COR-L47 (cell line): ENCODE measurements at places on chromosomes 7 and 10.

- peak; percentile 23 for DNase-seq
Observed at GRCh38 chr10:123301077-123301857, 147.1 kb downstream of the BUB3 start.

DNA sequence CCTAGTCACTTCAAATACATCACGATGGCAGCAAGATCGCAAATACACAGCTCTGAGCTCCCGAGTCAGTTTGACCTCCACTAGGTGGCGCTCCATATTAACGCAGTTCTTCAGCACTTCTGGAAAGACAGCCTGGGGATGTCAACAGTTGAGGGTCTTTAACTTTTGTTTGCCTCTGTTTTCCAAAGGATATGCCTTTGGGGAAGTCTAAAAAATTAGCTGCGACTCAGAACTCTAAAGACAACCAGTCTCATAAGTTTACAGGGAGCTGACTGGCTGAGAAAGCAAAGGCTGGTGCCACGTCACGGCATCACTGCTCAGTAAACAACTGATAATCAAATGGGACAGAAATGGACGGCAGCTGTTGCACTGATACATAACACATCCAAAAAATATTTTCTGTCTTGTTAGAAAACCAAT, 458.8 kb downstream of the SORCS1 start:
- no peak for DNase-seq

GRCh38 chr10:4561296-4561695, 264.7 kb upstream of the AKR1E2 start:
- peak; percentile 3 for DNase-seq

DNA sequence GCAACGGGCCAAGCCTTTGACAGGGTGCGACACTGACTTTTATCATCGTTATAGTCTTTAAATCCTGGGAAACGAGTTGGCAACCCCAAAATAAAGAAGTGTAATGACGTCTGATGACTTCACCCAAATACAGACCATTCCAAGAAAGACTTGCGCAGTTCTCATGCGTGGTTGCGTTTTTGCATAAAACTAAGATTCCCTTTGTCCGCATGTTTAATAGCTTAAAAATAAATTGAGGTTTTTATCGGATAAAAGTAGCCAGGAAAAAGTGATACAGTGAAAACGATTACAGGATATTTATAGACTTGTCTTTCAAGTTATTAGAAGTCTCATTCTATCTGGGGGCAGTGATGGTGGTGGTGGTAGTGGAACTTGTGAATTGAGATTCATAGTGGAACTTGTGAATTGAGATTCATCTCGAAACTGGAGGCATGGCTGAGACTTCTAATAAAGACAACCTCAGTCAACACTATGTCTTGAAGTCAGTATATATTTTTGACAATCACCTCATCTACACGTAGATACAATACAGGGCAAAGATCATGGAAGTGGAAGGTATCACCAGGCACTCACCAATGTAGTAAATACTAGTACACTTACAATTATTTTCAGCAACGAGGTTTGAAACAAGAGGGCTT, 1.2 kb upstream of the NAMPT start:
- no peak for DNase-seq

- DNase-seq, result no peak
Observed at GRCh38 chr10:46314071-46314470, 27.3 kb downstream of the ANTXRL start.

DNA sequence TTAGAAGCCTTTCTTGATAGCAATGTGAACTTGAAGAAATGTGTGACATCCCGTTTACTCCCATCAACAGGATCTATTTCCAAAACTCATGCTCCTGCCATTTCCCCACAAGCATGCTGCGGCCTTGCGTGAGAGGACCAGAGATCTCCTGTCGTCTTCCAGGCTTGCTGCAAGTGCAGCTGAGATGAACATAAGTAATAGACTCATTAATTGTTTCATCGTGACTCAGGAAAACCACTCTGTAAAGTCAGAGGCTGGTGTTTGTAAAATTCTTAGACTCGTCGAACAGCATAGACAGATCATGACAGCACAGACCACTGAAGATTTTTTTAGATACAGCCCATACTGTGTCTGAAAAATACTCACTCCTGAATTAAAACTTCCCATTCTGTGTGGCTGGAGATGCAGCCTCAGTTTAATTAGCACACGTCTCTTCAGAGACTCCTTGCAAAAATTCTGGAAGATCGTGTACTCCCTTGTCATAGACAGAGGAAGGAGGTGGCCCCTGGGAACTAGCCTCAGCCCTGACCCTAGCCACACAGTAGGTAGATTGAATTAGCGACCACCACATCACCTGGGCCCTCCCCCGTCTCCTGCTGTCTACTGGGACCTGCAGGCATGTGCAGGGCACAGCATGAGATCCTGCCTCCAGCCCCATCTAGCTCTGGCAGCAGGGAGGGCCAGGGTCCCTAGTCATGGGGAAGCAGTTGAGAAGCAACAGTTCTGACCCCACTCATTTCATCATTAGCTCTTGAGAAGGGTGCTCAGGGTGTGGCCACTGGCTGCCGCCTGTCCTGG, 226.0 kb downstream of the CELF2 start:
- no peak for DNase-seq

- DNase-seq, result no peak
Observed at GRCh38 chr10:10138685-10139084, 879.0 kb upstream of the CELF2 start.

- peak; percentile 7 for DNase-seq
Observed at GRCh38 chr10:131311402-131311660, 190 bp downstream of the TCERG1L start.

GRCh38 chr10:27433976-27434375, 70.1 kb upstream of the RAB18 start:
- no peak for DNase-seq

DNA sequence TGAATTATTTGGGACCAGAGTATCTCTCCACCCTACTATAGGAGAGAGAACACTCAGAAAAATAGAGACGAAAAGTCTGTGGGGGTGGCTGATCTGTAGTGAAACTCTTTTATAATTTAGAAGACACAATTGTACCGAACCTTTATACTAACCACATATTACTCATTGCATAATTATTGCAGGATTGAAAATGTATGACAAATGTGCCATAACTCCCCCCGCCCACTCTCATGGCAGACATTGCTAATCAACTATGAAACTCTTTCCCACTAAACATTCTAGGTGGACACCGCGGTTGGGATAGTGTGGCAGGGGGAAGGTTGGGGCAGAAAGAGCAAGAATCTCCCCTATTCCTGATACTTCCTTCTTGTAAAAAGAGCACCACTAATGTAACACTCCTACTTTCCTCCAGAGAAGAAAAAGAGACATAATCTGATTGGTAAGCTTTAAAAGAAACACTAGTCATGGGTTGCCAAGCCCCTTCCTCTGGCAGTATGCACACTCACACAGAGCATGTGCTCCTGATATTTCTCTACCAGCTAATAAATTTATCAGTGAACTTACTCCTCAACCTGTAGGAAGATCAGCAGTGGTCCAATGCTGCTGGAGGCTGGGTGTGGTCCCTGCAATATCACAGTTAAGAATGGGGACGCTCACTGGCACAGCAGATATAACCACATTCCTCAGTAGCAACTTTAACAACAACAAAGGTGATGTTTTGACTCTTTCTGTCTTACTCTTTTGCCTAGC, 18.7 kb upstream of the ARID5B start:
- no peak for DNase-seq

DNA sequence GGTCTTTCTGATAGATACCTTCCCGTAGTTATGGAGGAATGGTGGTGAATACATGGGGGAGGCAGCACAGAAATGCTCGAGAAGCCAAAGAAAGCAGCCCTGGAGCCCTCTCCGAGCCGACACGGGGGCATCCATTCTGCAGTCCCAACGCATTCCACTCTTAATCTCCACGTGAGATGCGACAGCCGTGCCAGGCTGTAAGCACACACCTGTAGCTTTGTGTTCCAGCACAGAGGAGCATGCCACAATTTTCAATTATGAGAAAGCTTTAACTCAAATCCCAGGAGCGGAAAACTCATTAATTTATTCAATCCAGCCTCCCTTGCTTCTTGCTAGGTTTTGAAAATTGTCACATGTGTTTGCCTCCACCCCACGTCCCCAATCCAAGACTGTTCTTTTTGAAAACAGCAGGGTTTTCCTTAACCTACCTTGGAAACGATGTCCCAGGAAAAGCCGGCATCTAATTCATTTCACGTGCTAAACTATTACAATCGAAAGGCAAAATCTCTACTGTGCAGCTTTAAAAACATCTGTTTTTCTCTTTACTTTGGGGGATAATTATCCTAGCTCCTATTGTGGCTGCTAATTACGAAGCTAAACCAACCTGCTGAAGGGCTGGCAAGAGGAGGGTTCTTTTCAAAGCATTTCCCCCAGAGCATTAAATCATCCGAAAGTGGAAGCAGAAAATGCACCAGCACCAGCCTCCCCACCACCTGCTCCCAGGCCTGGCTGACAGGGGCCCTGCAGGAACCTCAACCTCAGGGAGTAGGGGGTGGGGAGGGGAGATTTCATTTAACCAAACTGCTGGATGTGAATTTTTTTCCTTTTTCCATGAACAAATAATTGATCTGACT, 56.0 kb upstream of the CHST15 start:
- peak; percentile 57 for DNase-seq

- DNase-seq, result peak; percentile 40
Observed at GRCh38 chr7:51138123-51139085, 178.2 kb downstream of the COBL start.

DNA sequence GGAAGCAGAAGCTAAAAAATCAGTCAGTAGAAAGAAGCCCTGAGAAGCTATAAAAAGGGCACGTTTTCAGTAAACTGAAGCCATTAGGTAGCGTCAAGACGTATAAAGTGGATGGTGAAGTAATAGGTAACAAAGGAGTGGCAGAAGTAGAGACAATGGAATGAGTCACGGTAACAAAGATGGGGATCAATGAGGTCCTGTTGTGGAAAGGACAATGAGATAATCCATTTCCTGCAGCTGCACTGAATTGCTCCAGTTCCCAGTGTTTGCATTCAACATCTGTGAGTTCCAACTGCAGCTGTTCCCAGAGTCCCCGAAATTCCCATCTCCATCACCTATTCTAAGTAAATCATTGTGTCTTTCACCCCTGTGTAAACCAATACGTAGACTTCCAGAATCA, 4.8 kb upstream of the HYCC1 start:
- DNase-seq, result peak; percentile 43

DNA sequence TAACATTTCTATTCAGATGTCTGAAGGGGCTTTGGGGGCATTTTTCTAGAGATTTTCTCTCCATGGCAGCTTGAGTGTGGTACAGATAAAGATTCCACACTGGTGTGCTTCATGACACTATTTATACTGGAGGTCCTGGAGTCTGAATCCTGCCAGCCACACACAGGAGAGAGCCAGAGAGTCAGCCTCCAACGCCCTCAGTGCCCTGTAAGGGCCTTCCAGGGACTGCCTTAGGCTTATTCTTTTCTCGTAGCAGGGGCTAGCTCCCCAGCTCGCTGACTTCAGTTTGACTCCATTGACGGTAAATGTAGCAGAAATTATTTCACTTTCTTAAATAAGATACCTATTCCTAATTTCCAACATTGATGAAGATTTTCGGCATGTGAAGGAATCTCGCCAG, 100.9 kb downstream of the VSTM2A start:
- DNase-seq, result no peak

DNA sequence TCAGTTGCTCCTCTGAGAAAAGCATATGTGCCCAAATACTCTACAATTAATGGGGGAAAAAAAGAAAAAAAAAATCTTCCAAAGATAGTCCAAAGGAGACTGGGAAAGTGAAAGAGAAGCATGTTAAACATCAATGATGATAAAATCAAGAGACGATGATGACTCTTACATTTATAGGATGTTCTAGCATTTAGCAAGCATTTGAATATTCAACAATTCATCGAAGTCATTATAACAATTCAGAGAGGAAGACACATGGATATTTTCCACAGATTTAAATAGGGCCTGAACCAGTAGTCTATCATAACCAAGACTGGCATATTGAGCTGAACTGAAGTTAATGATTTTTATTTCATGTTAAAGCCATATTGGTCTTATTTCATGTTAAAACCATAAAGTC, 528.4 kb downstream of the INHBA start:
- no peak for DNase-seq

- no peak for DNase-seq
Observed at GRCh38 chr7:123292227-123292626, 92.5 kb upstream of the SLC13A1 start.

DNA sequence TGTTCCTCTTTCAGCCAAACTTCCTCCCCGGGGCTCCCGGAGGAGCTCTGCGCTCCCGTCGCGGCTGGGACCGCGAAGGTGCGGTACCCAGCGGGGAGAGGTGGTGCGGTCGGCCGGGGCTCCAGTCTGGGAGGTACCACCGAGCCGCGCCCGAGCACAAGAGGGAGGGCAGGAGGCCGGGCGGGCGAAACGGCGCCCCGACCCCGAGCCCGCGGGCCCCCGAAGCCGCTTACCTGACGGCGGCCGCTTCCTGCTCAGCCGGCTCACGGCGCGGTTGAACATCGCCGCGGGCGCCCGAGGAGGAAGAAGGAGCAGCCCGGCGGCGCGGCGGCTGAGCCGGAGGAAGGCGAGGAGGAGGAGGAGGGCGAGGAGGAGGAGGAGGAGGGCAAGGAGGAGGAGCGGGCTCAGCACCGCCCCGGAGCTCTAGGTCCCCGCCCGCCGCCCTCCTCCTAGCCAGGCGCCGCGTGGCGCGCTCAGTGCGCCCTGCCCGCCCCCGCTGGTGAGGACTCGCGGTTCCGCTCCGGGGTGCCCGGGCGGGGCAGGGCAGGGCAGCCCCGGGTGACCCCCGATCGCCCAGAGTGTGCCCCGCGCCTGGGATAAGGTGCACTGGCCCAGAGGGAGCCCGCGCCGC, at the start of gene RGS10:
Gene RGS10 (minus strand): TSS at position 363 of the 631 bp plus-strand sequence. CDS start 81 bp downstream, at position 282.
- no peak for DNase-seq

GRCh38 chr7:17031906-17032551, 150.2 kb upstream of the AGR3 start:
- DNase-seq, result no peak

- no peak for DNase-seq
Observed at GRCh38 chr10:132397036-132397541, at the start of gene PWWP2B. Gene PWWP2B, plus strand, starts transcription at chr10:132397200. Its CDS starts 27 bp downstream, at chr10:132397227.

- no peak for DNase-seq
Observed at GRCh38 chr10:17472481-17473227, 18.3 kb upstream of the ST8SIA6 start.

DNA sequence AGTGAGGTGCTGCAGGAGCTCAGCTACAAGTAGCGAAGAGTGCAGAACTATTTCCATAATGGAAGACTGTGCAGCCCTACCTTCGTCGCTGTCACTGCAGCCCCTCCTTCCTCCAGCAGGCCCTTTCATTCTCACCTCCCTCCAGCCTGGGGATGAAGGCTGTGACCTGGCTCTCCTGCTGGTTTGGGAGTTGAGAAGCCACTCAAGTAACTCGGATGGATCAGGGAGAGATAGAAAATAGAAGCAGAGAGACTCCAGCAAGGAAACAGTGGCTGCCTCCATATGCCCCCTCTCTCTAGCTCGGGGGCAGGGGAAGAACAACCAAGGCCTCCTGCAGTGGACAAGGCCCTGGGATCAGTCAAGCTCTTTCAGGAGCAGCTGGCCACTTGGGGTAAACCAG, 37.4 kb upstream of the NPFFR1 start:
- DNase-seq, result no peak

- no peak for DNase-seq
Observed at GRCh38 chr7:38220452-38220851, 42.4 kb downstream of the STARD3NL start.

DNA sequence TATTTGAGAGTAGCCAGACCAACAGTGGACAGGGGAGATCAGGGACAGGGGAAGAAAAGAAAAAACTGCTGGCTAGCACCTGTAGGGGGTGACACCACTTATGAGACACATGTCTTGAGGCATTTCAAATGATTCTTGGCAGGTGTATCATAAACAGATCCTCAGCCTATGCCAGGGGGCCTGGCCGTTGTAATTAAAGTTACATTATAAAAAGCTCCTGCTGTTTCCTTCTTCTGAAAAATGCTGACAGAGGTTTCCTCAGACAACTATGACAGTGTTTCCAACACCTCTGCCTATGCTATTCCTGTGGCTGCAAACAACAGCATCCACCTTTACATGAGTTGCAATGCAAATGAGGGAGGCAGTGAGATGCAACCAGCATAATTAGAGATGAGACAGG, 281.0 kb upstream of the PTER start:
- peak; percentile 77 for DNase-seq
